ENCODE measurements at places on chromosomes 7 and 10.
A peak's percentile ranks its signal among the peaks of the same experiment; 100 is the strongest.

DNA sequence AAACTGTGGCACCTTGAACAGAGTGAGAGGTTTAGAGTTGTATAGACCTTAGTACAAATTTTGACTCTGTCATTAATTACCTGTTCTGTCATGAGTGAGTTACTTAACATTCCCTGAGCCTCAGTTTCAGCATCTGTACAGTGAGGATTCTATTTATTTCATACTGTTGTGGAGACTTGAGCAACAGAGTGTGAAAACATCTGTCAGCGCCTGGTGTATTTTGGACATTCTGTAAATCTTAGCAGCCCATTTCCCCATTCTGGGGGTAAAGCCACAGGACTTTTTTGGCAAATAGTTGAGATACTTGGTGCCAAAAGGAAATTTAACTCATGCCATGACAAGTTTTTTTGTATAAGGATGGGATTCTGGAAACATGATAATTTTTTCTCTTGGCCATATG, 94.8 kb downstream of the AUTS2 start:
- DNase-seq = no peak

DNA sequence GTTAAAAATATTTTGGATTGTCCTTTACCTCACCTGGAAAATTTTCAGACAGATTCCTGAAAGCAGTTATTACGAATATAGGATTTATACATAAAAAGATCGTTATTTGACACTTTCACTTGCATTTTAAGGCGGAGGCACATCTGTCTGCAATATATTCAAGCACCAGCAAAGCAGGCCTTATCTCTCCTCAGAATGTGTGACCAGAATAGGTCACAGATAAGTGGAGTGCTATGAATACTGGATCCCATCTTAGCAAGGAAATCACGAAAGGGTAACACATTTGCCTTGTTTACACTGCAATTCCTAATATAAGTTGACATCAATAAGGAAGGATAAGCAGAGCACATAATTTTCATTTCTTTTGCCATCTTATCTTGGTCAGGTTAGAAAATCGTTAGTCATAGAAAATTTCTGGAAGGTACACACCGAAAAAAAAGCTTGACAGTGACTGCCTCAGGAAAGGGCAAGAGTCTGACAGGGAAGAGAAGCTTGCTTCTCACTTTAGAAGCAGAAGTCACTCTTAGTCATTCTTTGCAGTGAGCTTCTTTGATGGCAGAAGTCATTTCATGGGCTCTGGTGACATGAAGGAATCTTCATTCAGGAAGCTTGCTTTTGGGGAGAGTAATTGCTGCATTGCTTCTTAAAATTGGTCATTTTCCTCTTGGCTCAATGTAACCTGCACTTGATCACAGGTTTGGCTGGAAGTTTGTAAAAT, 98.1 kb upstream of the STK17A start:
- no peak for DNase-seq

GRCh38 chr10:121658611-121659010, 60.4 kb upstream of the FGFR2 start:
- DNase-seq = no peak

- no peak for DNase-seq
Measured at GRCh38 chr10:24513155-24513554, 210.5 kb downstream of the ARHGAP21 start.

GRCh38 chr7:485188-486081, 34.2 kb downstream of the PDGFA start:
- no peak for DNase-seq

- DNase-seq = no peak
Measured at GRCh38 chr7:12827920-12828319, 140.5 kb downstream of the ARL4A start.

- DNase-seq = no peak
Measured at GRCh38 chr7:10939237-10939910, 34.3 kb upstream of the PHF14 start.

GRCh38 chr7:21108182-21108581, 319.7 kb upstream of the SP4 start:
- DNase-seq = no peak

GRCh38 chr10:78437407-78437768, 403.7 kb downstream of the RPS24 start:
- no peak for DNase-seq

GRCh38 chr10:107443813-107444212, 279.3 kb upstream of the SORCS1 start:
- no peak for DNase-seq

DNA sequence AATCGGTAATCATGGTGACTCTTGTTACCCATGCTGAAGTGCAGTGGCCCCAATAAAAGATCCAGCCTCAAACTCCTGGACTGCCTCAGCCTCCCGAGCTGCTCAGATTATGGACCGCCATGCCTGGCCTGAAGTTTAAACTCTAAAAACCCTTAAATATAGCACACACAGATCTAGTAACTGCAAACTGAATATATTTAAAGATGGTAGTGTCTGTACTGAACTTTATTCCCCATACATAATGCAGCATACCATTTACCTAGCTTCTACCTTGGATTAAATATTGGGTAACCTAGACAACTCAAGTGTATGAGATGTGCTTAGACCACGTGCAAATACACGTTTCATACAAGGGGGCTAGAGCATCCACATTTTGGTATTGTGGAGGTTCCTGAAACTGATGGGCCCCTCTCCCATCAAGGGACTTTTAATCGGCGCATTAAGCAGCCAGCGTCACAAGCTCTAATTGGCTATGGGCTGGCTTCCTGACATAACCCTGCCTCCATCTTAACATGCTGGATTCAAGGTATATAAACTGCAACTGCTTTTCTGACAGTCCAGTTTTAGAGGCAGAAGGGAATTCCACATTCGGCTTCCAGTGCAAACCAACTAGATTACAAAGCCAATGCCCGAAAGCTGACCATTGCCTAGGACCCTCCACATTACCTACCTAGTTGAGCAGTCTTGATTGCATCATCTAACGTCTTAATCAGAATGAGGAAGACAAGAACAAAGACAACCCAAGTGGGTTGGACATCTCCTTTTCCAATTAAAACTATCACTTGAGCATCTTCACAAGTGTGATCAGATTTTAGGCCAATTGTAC, 13.0 kb downstream of the HNRNPA2B1 start:
- DNase-seq = no peak

DNA sequence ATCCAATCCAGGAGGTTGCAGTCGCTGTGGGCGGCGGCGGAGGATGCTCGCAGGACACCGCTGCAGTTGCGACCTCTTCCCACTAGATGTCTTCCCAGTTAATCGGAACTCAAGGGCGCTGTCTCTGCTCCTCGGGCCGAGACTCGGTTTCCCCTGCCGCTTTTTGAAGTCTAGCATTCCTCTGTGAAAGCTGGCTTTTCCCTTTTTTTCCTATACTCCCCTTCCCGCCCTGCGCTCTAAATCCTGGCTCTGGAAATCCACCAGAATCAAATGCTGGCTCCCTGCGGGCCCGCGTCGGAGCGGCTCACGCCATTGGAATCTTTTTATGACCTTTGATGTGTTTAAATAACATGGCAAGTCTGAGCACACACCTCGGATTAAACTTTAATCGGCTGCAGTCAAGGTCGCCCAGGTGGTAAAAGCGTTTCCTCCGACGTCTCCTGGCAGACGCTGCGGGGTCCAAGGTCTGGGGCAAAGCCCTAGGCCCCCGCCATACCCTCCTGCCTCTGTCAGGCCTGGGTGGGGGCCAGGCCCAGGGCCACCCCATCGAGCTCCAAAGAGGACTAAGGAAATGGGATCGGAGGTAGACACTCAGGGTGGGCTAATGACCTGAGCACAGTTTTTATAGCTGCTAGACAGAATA, 10.7 kb upstream of the HOXA13 start:
- no peak for DNase-seq

- DNase-seq = no peak
Measured at GRCh38 chr7:31493714-31494181, 20.1 kb upstream of the ITPRID1 start.

GRCh38 chr10:5876181-5876768, 13.4 kb downstream of the ANKRD16 start:
- no peak for DNase-seq

GRCh38 chr10:2476218-2476811, 591.0 kb upstream of the PFKP start:
- no peak for DNase-seq

GRCh38 chr10:112919721-112920120, 30.3 kb upstream of the TCF7L2 start:
- DNase-seq = no peak

- DNase-seq = no peak
Measured at GRCh38 chr10:103463499-103463898, 4.8 kb upstream of the CALHM1 start.

DNA sequence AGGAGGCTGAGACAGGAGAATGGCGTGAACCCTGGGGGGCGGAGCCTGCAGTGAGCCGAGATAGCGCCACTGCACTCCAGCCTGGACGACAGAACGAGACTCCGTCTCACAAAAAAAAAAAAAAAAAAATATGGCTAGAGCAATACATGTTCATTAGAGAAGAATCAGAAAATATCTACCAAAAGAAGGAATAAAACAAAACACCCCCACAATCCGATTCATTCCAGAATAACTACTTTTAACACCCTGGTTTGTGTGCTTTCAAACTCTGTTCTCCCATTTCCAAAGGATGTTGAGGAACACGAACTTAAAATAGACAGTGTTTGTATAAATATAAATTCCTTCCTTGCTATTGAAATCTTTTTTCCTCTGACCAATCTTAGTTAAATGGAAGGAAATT, 6.5 kb downstream of the PDSS1 start:
- no peak for DNase-seq

DNA sequence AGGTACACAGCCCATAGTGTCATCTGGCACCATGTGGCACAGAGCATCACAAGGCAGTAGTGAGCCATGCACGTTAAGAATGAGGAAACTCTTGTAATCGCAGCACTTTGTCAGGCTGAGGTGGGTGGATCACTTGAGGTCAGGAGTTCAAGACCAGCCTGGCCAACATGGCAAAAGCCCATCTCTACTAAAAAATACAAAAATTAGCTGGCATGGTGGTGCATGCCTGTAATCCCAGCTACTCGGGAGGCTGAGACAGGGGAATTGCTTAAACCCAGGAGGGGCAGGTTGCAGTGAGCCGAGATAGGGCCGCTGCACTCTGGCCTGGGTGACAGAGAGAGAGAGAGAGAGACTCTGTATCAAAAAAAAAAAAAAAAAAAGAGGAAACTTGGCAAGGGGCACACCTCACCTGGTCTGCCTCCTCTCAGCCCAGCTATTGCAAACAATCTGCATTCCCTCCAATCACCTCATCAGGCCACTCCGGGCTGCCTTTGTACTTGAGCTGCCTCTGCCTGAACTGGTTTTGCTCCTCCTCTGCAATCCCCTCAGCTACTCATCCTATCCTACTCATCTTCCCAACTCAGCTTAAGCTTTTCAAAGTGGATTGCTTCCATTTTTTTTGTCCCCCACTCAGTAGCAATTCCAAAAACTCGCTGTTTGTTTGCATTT, 46.0 kb upstream of the OPTN start:
- DNase-seq = no peak

DNA sequence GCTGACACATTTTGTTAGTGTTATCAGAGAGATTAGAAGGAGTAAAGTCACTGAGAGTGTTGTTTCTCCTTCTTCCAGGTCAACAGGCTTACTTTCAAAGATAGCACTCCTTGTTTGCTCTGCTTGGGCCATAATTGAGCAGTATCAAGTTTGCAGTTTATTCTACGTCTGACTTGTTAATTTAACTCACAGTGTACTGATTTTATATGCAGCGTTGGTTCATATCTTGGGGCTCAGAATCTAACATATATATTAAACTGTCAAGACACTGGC, 430.2 kb downstream of the EXOC4 start:
- no peak for DNase-seq

DNA sequence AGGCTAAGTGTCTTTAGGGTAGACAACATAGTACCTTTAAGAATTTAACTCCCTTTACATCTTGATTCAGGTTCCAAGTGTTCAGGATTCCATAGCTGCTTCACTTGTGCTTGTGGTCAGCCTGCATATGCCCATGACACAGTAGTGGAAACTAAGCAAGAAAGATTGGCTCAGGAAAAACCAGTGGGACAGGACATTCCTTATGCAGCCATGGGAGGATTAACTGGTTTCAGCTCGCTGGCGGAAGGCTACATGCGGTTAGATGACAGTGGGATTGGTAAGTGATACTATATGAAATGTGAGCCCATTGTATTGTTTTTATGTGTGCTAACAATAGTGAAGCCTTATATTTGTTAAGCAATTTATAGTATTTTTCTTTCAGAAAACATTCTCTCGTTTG, 11.3 kb downstream of the FAM221A start:
- DNase-seq = no peak

GRCh38 chr10:121058082-121058481, 206.9 kb downstream of the WDR11 start:
- no peak for DNase-seq

GRCh38 chr7:117152213-117153007, 170.4 kb downstream of the WNT2 start:
- DNase-seq = no peak

- DNase-seq = no peak
Measured at GRCh38 chr10:97067716-97068391, 117.9 kb downstream of the SLIT1 start.

- no peak for DNase-seq
Measured at GRCh38 chr10:48740015-48740707, 55.5 kb downstream of the WDFY4 start.

GRCh38 chr10:93115661-93116383, 42.1 kb downstream of the CYP26A1 start:
- DNase-seq = peak; percentile 61

DNA sequence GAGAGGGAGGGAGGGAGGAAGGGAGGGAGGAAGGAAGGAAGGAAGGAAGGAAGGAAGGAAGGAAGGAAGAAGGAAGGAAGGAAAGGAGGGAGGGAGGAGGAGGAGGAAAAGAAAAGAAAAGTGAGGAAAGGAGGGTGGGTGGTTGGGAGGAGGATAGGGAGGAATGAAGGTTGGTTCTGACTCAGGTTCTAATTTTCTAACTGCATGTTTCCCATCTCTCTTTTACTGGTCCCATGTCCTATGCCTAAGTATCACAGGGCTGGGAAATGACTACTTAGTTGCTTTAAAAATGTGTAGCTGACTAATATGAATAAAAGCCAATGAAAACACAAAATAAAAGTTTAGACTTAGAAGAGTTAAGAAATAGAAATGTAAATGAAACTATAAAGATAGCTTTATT, 890.9 kb upstream of the POT1 start:
- DNase-seq = no peak

GRCh38 chr10:127995939-127996338, 89.0 kb downstream of the PTPRE start:
- DNase-seq = no peak

DNA sequence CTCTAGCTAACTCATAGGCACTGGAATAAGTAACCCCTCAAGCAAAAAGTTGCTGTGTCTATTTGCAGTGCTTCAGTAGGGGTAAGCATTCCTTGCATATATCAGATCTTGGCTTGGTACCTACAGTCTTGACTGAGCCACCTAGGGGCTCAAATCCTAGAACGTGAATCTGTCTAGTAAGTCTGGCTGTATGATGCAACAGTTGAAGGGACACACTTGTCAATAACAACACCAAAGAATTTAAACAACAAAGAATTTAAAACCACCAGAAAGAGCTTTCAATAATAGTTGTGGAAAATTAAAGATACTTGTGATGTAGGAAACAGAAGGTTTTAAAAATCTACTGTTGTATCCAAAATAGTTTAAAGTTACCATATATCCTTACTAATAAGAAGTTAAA, 65.4 kb downstream of the EBLN1 start:
- DNase-seq = no peak

- DNase-seq = no peak
Measured at GRCh38 chr7:97025983-97026714, 1.5 kb upstream of the DLX5 start.
